Osteoblast (primary cell): ENCODE measurements at places on chromosomes 12 and 14. TPM values are rescaled to one million over a fixed set of nuclear protein-coding genes. Genes with fewer than 3 reads are reported as not detected.

The CEBPE gene
- not detected in 2 replicates for total RNA-seq

The TAS2R19 gene
- total RNA-seq: 5.0 and 7.6 TPM in 2 replicates

The TMEM119 gene
- total RNA-seq: 359 and 362 TPM in 2 replicates

The HHIPL1 gene
- 11.2 and 12.3 TPM in 2 replicates for total RNA-seq

The SLCO1B1 gene
- total RNA-seq: not detected in 2 replicates

The NKX2-1 gene
- total RNA-seq: not detected in 2 replicates

The OTX2 gene
- total RNA-seq: not detected in 2 replicates

The DAO gene
- not detected in 2 replicates for total RNA-seq

DNA sequence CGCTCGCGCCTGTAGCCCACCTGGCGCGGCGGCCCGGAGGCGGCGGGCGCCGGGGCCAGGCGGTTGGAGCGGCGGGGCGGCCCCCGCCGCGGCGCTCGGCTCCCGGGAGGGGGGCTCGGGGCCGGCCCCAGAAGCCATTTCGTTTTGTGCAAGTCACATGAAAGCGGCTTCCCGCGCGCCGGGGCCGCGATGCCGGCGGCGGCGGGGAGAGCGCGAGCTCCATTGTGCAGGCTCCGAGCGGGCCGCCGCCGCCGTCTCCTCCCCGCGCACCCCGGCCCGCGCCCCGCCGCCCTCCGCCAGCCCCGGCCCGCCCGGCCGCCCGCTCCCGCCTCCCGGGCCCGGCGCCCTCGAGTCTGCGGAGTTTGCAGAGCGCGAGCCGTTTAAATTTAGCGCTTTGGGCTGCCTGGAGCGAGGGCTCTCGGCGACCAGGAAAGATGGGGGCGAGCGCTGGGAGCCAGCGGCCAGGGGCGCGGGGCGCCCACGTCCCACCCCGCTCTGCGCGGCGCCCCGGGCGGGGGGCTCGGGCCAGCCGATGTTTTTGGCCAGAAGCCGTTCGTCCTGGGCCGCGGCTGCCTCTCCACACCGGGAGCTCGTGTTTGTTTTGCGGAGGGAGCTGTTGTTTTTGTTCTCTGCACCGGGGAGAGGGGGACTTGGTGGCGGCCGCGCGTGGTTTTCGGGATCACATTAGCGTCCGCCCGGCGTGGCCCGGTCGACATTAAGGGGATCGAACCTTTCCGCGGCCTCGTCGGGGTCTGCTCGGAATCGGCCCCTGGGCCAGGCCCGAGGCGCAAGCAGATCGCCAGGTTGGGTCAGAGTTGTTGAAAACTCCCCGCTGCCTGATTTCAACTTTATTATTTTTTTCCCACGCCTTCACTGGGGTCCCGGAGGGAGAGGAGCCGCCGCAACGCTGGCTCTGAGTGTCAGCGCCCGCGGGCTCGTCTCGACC, 982 bp downstream of the BCL7A start:
- peak; percentile 95 for DNase-seq

DNA sequence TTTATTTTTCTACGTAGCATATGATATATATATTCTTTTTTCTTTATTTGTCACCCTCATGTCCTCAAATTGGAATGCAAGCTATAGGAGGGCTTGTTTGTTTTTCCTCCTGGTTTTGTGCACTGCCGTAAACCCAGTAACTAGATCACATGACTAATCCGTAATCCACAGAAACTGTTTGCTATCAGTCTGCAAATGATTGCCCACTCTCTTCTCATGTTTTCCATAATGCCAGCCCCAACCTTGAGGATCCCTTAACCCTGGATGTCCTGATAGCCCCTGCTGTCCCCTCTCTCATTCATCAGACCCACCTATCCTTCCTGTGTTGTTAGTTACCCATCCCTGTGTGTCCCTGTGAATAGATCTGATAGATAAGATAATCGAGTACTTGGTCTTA, 94.0 kb downstream of the TSPAN9 start:
- peak; percentile 65 for DNase-seq

DNA sequence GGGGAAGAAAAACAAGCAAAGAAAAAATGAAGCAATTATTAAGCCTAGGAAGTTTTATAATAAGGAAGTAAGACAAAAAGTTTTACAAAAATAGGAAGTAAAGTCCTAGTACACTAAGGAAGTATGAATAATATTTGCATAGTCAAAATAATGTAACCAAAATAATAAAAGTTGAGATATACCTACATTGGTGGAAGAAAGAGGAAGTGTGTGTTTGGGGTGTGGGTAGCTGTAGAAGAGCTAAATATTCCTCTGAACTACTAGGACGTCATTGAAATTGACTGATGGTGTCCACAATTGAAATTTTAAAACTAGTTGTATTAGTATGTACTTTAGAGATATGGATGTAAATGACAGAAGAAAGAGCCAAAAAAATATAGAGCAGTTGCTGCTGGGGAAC, 228.4 kb upstream of the OTX2 start:
- DNase-seq: no peak

- DNase-seq: no peak
Measured at GRCh38 chr12:89551747-89552146, 25.9 kb upstream of the POC1B start.

- no peak for DNase-seq
Measured at GRCh38 chr14:77007975-77008421, 20.5 kb downstream of the IRF2BPL start.

- no peak for DNase-seq
Measured at GRCh38 chr12:107169200-107169599, 75.9 kb upstream of the CRY1 start.

GRCh38 chr14:64303471-64303917, 9.3 kb upstream of the ESR2 start:
- DNase-seq: peak; percentile 84

DNA sequence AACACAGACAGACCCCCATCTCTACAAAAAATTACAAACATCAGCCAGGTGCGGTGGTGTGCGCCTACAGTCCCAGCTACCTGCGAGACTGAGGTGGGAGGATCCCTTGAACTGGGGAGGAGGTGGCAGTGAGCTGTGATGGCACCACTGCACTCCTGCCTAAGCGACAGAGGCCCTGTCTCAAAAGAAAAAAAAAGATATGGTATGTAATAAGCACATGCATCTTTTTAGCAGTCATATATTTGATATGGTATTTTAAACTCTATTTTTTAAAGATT, 7.2 kb downstream of the SLC15A4 start:
- DNase-seq: no peak

GRCh38 chr14:63460680-63461369, 82.4 kb downstream of the PPP2R5E start:
- DNase-seq: no peak

DNA sequence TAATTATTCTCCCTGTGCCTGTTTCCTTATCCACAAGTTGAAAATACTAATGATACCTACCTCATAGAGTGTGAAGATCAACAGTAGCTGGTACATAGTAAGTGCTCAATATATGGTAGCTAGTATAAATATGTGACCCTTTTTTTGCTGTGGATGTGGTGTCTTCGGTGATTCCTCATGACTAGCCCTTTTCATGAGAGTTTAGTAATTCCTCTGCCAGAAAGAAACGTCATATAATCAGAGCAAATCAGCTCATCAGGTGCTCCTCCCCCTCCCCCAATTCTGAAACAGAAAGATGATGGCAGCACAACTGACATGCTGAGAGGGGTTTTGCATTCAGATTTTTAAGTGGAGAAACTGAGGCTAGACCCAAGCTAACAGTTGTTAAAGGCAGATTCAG, 210.8 kb downstream of the SLC41A2 start:
- DNase-seq: no peak

GRCh38 chr12:88206601-88207000, 64.5 kb downstream of the TMTC3 start:
- no peak for DNase-seq

DNA sequence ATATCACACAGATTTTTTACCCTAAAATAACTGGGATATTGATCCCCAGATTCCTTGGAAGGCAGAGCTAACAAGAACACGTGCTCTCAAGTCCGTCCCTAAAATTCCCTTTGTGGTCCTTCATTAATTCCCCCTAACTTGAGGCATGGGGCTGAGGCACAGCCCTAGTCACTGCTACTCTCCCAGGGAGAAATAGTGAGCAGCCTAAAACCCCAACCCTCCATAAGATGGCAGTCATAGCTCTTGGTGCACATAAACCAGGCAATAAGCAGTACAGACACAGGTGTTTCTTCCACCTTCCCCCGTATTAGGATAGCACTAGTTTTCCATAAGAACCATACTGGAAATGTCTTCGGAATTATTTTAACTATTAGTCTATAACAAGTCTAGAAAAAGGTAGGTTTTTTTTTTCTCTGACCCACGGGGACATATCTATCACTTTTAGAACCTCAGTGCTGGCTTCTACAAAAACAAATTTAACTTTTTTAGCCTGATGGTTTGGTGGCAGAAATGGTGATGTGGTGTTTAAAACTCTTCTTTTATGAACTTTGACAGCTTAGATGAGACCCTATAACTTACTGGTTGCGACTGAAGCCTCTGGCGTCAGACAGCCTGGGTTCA, 3.1 kb upstream of the ARHGEF40 start:
- peak; percentile 76 for DNase-seq
